Aorta (tissue), 5 donors: ENCODE measurements at places on chromosomes 6 and 20.

- DNase-seq = no peak
Observed at GRCh38 chr6:89037141-89037900, 43.2 kb upstream of the PNRC1 start.

DNA sequence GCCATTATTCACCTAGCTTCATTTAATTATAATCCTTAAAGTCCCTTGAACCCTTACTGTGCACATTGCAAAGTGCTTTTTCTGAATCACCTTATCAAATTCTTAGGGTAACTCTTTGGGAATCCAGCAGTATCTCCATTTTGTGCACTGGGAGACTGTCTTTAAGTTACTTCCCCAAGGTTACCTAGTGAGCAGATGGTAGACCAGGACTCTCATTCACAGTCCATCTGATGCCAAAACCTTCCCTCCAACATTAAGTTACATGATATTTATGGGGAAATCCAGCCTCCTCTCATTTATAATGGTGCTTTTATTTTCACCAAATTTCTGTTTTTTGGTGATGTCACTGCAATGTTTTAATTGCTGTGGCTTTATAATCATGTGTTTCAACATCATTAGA is 75.7 kb downstream of the NCOA7 start:
- no peak for DNase-seq

DNA sequence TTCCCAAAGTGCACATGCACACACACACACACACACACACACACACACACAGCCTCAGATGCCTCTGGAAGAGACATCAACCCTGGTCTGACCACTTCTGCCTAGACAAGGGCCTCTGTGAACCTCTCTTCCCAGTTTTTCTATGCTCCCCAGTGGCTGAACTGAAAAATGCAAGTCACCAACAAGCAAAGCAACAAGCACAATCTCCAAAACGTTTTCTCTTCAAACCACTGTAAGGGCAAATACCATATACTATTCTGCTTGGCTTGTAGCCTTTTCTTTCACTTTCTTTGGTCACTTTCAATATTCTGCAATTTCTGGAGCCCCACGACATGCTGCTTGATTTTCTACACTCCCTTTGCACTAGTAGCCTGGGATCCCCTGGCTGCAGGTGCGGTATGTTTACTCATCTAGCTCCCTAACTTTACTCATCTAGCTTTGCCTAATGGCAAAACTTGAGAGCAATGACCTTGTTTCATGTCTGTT is 121.4 kb upstream of the DST start:
- DNase-seq = no peak

DNA sequence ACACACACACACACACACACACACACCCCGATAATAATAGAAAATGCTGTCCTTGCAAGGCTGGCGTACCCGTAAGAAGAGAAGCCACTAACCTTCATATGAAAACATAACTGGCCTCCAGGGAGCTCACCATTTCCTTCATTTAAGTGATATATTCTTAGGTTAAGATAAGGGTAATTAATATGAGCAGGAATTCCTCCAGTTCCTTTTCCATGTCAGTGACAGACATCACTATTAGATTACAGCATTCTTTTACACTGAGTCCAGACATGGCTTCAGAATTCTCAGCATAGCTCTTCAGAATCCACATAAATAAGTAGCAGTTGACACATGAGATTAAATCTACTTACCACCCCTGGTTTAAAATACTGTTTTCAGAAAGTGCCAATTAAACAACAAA is 121.9 kb downstream of the SIM1 start:
- no peak for DNase-seq

DNA sequence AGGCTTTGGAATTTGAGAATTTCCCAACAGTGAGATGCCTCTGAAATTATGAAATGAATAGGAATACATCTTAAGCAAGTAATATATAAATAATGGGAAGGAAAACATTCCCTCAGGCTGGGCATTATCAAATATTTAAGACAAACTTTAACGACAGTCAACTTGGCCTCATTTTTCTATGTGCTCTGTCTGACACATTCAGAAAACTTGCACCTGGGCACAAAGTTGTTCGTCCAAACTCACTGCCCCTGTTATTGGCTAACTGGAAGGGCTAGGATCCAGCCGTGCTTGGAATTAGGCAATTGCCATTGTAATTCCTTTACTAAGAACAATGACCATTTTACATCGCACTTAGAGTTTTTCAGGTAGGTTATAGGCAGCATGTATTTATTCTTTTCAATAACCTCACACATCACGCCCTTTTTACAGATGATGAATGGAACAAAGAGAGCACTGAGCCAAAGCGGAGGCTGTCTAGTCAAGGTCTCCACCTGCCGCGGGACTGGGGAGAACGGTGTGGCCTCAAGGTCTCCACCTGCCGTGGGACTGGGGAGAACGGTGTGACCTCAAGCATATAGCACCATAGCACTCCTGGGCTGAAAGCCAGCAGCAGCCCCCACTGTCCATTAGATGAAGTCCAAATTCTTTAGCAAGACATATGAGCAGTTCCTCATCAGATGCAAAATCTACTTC is 40.7 kb upstream of the FOXQ1 start:
- no peak for DNase-seq

DNA sequence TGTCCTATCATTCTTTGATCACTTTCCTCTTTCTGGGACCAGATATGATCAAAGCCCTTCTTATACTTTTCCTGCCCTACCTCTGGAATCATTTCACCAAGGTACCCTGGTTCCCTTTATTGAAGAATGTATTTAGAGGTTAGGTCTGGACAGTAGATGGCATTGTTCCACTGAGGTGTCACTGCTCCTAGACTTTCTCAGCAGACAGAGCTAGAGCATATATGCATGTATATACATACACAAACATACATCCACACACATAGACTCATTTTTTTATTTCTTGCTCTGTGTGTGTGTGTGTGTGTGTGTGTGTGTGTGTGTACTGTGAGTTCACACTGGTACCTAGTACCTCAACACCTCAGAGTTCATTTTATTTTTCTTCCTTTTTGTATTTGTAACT is 40.9 kb downstream of the PTPRA start:
- DNase-seq = no peak

GRCh38 chr6:9346923-9347322 is 911.6 kb upstream of the SLC35B3 start:
- DNase-seq = no peak

DNA sequence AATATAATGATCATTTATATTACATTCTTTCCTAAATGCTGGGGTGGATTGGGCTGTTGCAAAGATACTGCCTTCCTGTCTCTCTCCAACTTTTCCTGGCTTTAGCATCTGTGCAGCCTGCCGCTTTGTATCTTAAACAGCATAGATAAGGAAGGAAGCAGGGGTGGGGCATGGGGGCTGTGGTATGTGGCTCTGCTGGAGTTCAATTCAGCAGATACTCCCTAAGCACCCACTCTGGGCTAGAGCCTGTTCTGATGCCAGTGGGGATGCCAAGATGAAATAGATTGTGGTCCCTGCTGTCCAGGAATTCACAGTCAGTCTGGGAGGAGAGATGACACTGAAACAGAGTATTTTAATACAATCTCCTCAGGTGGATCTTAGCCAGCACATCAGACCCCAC is 56.8 kb downstream of the EIF2S2 start:
- DNase-seq = no peak

DNA sequence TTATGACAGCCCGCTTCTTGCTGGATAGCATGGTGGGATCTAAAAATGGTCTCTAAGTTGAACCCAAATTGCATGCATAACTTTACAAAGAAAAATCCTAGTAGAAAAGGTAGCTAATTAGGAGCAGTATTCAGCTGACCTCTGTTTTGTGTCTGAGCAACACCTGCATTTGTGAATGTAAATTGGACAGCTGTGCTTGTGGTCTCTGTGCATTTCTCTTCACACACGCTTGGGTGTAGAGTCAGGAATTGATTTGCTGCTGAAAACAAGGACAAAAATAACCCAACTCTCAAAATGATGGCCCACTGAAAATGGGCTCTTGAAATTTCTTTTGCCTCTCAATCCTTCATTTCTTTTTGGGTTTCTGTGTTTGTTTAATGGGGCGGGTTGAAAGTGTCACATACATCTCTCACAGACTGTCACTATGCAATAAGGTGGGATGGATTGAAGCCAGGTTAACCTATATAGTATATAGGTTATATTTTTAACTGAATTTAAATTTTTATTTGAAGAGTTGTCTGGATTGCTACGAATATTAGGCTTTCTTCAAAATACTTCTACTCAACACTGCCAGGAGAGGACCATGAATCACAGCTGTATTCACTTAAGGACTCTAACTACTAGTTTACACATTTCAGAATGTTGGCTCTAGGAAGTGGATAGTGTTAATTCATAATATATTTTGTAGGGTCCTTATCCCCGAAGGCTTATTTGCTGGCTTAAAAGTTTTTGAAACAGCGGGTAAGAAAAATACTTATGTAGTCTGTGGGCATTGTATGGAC is 46.5 kb downstream of the SOBP start:
- no peak for DNase-seq

DNA sequence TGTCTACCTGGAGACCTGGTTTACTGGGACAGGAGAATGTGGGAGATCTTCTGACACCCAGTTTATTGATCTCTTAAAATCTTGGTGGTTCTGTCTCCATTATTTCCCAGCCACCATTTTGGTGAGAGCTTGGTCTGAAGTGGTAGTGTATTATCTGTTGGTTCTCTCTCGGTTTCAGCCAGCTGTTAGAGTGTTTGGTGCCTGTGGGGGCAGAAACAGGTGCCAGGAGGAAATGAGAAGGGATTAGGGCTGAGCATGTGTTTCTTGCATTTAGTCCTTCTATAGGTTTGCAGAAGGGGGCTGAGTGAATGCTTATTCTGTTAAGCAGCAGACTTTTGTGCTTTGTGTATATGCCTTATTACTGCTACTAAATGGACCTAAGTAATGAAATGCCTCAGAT is 9.6 kb downstream of the JARID2 start:
- DNase-seq = no peak

DNA sequence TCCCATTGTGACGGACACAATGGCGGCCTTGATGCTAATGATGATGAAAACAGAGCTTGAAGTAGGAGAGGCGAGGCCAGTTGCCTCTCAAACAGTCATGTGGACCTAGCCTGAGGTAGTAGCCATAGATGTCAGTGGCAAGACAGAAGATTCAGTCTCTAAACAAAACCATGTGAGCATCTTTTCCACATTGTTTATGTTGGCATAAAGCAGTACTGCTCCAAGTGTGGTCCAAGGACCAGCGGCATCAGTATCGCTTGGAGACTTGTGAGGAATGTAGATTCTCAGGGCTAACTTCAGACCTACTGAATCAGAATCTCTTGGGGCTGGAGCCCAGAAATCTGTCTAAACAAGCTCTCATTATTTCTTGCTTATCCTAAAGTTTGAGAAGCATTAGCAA is 312.8 kb upstream of the JAG1 start:
- DNase-seq = no peak

- DNase-seq = no peak
Observed at GRCh38 chr6:128932061-128932460, 49.1 kb downstream of the LAMA2 start.

GRCh38 chr6:33772082-33772830 is 16.7 kb downstream of the LEMD2 start:
- DNase-seq = no peak

- no peak for DNase-seq
Observed at GRCh38 chr20:52433326-52434040, 241.9 kb upstream of the ZFP64 start.

- no peak for DNase-seq
Observed at GRCh38 chr6:99092461-99092860, 144.7 kb upstream of the FBXL4 start.

GRCh38 chr20:30286157-30286556 is 971.3 kb upstream of the DEFB115 start:
- DNase-seq = no peak
